ENCODE measurements at places on chromosomes 13 and 19. TPM values are rescaled to one million over a fixed set of nuclear protein-coding genes. Genes with fewer than 3 reads are reported as not detected.
A peak's percentile ranks its signal among the peaks of the same experiment; 100 is the strongest.

- H3K27me3 ChIP-seq = no peaks in the 10 kb centered on the region
- H3K36me3 ChIP-seq = no peaks in the 10 kb centered on the region
- no peak overlapping the region for H3K27ac ChIP-seq
Observed at GRCh38 chr19:33416307-33417215, 43.1 kb downstream of the CEBPG start.

DNA sequence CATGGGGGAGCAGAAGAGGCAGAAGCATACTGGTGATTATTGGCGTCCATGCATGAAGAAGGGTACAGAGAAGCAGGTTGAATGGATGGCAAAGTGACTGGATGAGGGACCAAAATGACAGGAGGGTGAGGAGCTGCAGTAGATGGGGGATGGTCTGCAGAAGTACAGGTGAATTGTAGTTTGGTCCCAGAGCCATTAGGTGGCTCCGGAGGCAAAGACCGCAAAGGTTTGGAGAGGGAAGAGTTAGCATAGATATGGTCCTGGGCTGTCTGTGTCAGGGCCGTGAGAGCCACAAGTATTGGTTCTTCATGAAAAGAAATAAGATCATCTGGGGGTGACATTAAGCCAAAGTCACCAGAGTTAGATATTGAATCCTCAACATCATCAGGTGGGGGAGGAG is 59.0 kb upstream of the ZNF726 start:
- H3K4me1 ChIP-seq = no peaks in the 10 kb centered on the region
- DNase-seq = no peak
- H3K27ac ChIP-seq = no peak overlapping the region
- no peaks in the 10 kb centered on the region for H3K27me3 ChIP-seq
- H3K36me3 ChIP-seq = no peaks in the 10 kb centered on the region

APOE gene
- total RNA-seq = 439 TPM

- no peaks in the 10 kb centered on the region for H3K27me3 ChIP-seq
- H3K36me3 ChIP-seq = no peaks in the 10 kb centered on the region
- no peaks in the 10 kb centered on the region for H3K4me1 ChIP-seq
- peak overlapping the region; percentile 97 for H3K27ac ChIP-seq
- DNase-seq = no peak
- H3K4me3 ChIP-seq = peak overlapping the region; percentile 86
Observed at GRCh38 chr19:6392221-6393073, 517 bp downstream of the GTF2F1 start.

C19orf81 gene
- not detected for total RNA-seq

GRCh38 chr13:75790198-75790970 is 154.3 kb downstream of the LMO7 start:
- no peak for DNase-seq
- H3K27ac ChIP-seq = no peak overlapping the region
- H3K27me3 ChIP-seq = no peaks in the 10 kb centered on the region

DNA sequence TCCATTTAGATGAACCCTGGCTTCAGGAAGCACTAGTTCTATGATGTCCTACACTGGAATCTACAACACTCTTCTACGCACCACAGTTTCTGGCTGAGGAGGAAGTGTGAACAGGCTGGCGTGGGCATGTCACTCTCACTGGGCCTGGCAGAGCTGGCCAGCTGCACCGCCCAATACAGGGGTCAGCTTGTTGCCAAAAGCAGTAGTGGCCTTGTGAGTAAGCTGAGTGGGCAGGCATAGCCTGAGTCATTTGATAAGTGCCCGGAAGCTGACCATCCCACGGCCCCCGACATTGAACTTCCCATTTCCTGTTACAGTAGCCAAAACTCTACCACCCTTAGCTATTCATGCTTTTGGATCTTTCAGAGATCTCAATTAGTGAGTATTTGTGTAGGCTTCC is 240.9 kb upstream of the SERP2 start:
- H3K27ac ChIP-seq = no peak overlapping the region
- DNase-seq = no peak
- H3K36me3 ChIP-seq = no peaks in the 10 kb centered on the region
- H3K4me1 ChIP-seq = no peaks in the 10 kb centered on the region

LCP1 gene
- total RNA-seq = 61.3 TPM

Data from breast epithelium (tissue), 4 donors.